ENCODE measurements at places on chromosomes 12 and 14.

GRCh38 chr12:5123921-5124320 is 80.2 kb downstream of the KCNA5 start:
- DNase-seq, result no peak

DNA sequence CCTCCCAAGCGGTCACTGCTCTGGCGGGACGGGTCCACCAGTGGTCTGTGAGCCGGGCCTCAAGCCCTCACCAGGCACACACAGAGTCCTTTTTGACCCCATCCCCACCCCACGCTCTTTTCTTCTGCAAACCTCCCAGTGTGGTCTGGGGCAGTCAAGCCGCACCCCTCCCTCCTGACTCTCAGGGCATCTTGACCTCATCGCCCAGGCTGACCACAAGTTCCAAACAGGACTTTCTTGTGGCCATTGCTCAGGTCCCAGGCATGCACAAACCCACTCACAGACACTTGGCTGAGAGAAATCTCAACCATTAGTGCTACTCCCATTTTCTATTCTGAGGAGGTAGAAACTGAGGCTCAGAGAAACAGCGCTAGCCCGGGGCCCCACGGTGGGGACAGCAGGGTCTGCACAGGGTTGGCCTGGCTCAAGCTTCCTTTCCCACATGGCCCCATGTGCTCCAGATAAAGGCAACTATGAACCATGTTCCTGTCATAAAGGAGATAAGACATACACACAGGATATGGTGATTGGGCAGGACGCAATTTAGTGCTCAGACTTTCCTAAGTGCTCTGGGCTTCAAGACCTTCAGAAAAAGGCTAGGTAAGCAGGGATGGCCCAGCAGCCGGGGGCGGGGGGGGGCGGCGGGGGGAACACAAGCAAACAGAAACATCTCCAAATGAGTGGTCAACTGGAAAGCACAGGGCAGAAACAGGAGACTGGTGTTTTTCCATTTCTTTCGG is 69.6 kb downstream of the ITPK1 start:
- DNase-seq, result no peak

DNA sequence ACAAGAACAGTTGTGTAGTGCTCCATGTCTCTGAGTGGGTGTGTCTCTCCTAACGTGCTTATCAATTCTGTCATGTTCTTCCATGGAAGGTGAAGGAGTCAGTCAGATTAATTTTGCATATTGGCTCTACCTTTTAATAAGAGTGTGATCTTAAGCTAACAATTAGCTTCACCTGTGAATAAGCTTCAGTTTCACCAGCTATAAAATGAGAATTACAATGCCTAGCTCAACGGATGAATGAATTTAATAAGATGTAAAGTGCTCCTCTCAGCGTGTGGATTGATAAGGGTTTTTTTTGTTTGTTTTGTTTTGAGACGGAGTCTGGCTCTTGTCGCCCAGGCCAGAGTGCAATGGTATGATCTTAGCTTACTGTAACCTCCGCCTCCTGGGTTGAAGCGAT is 32.7 kb downstream of the CCDC175 start:
- DNase-seq, result no peak

- DNase-seq, result no peak
Measured at GRCh38 chr12:3152011-3152511, 74.9 kb downstream of the TSPAN9 start.

DNA sequence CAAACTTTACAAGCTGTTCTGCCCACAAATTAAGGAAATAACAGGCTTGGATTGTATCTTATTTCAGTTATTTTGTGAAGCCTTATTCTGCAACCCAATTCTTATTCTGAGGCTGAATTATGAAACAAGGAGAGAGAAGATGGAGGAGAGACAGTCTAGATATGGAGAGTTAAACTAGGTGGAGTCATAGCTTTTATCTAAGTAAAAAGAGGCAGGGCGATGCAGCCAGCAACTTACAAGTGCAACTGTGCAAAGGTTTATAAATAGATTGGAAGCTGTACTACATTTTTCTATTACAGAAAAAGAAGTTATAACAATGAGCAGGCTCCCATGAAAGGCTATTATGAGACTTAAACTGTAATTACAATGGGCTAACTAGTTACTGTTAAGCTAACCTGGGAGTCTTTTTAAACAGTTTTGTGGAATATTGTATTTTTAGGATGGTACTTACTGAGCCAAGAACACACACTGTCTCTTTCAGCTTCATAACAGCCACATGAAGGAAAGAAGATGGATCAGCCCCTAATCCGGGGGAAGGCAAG is 22.4 kb downstream of the NID2 start:
- DNase-seq, result no peak

DNA sequence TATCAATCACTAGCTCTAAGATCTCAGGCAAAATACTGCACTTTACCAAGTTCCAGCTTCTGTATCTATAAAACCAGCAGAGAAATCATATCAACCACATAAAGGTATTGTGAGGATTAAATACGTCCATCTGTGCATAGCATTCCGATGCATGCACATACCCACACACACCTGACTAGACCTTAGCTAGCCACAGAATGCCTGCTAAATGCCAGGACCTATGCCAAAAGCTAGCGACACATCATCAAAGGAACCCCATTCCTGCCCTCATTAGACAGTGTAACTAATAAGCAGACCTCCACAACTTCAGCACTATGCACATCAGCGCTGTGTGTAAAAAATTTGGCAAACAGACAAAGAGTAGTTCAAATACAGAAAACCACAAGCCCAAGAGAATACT is 185.2 kb downstream of the SLC2A13 start:
- DNase-seq, result no peak

- DNase-seq, result no peak
Measured at GRCh38 chr12:47139000-47139681, 59.4 kb upstream of the AMIGO2 start.

GRCh38 chr14:64671591-64671990 is 32.6 kb upstream of the PLEKHG3 start:
- DNase-seq, result no peak

DNA sequence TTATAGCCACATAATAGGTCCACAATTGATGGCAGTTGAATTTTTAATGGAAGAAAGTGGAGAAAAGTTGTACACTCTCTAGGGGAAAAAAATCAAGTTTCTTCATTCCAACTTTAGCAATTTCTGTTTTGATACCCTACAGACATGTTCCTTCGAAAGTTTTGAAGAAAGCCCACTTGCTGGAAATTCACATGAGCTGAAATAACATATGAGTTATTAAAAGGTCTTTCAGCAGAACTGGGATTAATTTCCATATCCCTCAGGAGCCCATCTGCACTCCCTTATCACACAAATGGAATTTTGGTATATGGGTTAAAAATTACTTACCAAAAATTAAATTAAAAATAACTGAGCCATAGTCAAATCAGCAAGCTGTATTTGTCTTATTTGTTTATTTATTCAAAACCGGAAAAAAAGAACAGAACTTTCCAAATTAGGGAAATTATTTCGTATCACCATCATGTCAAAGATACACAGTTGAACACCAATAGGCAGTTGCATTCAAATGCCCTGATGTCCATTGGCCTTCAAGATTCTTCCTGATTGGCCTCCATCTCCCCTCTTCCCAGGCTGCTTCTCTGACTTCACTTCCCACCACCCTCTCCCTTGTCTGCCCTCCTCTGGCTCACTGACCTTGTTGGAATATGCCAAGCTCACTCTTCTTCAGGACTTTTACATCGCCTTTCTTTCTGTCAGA is 445.5 kb downstream of the EGLN3 start:
- no peak for DNase-seq

GRCh38 chr12:106582249-106582591 is 584 bp upstream of the RFX4 start:
- DNase-seq, result no peak

Measured in activated CD4-positive, alpha-beta T cell treated with anti-CD3 and anti-CD28 coated beads for 48 hours (primary cell).